CD4-positive, CD25-positive, alpha-beta regulatory T cell (primary cell): ENCODE measurements at places on chromosomes 5 and 9.

DNA sequence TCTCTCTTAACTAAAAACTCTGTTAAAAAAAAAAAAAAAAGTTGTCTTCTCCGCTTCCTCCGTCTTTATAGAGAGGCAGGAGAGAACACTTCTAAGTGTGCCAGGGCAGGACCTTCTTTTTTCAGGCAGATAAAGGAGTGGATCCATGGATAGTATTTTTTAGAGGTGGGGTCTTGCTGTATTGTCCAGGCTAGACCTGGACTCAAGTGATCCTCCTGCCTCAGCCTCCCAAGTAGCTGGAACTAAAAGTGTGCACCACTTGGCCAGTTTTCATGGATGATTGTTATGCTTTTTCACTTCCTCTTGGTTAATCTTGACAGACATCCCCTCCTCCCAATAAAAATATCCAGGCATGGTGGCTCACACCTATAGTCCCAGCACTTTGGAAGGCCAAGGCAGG is 20.0 kb upstream of the GNE start:
- no peak for DNase-seq

DNA sequence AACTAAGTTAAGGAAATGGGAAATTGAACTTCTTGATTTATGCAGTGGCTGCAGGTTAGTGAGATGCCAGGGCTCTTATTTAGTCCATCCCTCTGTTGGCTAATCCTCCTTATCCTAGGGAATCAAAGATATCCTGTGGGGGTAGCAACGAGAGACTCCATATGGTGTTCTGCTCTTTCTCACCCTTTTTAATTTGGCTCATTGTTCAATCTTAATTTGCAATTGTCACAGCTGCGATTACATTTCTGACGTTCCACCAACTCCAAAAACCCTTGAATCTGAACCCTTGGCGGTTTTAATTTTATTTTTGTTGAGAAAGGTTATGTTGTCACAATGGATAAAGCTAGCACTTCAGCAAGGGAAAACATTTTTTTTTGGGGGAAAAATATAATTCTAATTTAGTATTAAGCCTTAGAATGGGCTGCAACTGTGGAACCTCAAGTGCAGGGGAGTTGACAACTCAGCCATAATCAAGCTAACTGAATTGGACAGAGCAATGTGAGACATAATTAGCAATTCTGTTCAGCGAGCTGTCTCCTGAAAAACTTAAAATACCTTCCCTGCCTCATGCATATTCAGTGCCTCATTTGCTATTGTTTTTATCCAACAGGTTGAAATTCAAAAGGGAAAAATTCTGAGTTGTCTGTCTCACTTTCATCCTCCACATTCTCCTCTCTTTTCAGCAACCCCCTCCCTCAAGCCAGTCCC is 91.3 kb downstream of the MAT2B start:
- DNase-seq: no peak

- no peak for DNase-seq
Measured at GRCh38 chr5:101977729-101978345, 318.2 kb downstream of the SLCO4C1 start.

DNA sequence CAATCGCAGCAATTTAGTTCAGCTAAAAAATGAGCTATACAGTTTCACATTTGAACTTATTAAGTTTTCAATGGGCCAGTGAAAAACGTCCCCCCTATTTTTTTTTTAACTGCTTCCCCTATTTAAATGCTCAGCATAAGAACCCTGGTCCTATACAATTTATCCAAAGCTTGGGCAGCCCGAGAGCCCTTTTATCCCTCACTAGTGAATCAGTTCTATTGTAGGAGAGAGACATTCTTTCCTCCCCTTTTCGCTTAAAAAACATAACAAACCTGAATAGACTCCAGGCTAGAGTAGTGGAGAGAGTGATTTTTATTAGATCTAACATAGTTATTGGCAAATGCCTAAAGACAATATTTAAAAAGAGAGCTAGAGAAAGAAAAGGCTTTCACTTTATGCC is 1.4 kb downstream of the LIX1 start:
- no peak for DNase-seq

DNA sequence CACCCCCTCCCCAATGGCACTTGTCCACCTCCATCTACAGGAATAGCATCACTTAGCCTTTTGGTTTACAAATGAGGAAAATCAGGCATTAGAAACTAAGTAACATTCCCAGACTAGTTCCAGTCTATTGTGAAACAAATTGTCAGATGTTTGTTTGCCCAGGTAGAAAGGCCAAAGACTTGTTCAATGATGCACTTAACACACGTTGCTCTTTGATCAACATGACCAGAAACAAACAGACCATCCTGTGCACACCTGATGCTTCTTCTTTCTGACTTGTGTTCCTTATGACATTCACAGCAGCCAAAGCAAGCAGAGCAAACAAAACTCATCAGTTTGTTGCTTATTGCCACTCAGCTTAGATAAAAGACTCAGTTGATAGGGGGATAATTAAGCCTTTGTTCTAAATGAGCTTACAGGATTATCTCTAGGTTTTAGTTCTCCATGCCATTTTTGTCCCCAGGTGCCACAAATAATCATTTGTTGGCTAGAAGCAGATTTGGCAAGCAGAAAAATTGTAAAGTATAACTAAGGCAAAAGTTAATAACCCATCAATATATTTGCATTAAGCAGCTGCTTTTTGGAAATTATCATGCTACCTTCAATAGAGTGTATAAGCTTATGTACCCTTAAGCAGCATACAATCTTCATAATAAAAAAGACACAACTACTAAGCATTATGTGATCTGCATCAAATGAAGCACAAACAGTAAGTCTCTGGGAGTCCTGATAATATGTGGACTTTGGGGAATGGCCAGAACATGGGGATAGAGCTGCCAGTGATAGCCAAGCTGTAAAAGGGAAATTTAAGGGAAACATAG is 26.3 kb upstream of the FST start:
- DNase-seq: no peak

DNA sequence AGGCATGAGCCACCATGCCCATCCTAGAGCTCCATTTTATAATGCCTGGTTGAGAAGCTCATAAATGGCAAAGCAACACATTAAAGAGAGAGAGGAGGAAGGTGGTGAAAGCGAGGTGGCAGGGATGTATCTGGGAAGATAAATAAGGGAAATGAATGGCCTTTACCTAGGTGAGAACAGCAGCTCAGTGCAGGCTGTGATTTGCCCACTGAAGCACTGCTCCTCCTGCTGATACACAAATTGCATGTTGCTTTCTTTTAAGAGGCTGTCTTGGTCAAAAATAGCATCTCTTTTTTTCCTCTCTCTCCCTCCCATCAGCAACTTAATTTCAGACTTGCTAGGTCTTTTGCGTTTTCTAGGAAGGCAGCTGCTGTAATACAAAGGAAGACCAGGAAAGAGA is 258.9 kb downstream of the FAM114A2 start:
- no peak for DNase-seq

- no peak for DNase-seq
Measured at GRCh38 chr9:36551129-36551528, 21.6 kb upstream of the MELK start.

- DNase-seq: peak; percentile 34
Measured at GRCh38 chr5:50744776-50745175, 78.3 kb downstream of the PARP8 start.

DNA sequence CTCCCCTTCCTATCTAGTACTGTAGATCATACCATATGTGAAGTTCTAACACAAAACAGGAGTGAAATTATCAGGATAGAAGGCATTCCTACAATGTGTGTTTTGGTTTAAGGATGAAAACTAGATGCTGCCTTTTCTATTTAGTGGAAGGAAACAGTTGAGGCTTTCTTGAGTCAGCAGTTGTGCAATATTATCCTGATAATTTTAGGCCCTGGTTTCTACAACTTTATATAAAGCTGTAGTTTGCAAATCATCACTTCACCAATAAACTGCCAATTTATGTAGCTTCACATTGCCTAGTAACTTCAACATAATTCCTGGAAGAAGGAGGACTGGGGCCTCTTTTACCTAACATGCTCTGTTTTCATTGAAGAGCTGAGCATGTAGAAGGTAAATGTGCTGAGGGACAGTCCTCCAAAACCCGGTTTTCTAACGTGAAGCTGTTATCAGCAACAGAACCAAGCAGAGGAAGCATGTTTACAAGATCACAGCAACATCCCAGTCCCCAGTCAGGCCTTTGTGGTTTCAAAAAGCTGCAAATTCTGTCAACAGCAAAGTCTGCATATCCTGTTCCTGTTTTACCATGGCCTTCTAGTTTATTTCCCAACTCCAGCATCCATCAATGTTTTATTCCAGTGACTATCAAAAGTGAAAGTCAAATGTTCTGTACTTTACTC is 513.4 kb upstream of the MEF2C start:
- no peak for DNase-seq

DNA sequence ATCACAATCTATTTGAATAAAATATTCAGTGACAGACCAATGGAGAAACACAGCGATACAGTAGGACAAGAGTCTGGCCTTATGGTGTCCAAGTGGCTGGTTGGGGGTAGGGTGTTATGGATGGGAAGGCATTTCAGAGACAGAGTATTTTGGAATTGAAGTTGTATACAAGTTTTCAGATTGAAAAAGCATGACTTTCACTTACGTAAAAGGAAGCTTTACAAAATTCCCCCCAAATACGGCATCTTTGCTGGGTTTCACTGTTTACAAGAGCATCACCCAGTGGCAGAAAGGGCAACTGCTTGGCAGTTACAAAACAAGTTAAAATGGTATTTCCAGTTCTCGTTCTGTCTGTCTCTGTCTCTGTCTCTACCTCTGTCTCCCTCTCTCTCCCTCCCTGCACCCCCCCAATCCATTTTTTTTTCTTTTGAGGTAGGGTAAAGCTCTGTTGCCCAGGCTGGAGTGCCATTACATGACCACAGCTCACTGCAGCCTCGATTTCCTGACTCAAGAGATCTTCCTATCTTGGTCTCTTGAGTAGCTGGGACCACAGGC is 86.2 kb downstream of the PTPN3 start:
- DNase-seq: peak; percentile 62

DNA sequence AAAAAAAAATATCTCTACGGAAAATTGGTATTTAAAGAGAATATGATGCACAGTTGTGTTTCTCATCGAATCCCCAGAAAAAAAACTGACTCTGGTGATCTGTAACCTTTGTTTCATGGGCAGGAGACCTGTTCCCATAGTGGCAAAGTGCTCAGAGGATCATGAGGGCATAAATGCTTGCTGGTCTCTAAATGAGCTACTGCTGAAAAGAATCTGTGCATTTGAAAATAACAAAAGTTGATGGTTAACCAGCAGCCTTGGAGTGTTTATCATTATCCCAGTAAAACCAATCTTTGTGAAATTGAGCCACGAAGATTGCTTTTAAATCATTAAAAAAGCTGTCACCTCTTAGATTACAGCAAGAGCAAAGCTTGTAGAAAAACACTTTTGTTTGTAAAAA is 775.4 kb downstream of the MTRR start:
- DNase-seq: no peak

GRCh38 chr9:89738137-89738932 is 133.5 kb downstream of the GADD45G start:
- no peak for DNase-seq

DNA sequence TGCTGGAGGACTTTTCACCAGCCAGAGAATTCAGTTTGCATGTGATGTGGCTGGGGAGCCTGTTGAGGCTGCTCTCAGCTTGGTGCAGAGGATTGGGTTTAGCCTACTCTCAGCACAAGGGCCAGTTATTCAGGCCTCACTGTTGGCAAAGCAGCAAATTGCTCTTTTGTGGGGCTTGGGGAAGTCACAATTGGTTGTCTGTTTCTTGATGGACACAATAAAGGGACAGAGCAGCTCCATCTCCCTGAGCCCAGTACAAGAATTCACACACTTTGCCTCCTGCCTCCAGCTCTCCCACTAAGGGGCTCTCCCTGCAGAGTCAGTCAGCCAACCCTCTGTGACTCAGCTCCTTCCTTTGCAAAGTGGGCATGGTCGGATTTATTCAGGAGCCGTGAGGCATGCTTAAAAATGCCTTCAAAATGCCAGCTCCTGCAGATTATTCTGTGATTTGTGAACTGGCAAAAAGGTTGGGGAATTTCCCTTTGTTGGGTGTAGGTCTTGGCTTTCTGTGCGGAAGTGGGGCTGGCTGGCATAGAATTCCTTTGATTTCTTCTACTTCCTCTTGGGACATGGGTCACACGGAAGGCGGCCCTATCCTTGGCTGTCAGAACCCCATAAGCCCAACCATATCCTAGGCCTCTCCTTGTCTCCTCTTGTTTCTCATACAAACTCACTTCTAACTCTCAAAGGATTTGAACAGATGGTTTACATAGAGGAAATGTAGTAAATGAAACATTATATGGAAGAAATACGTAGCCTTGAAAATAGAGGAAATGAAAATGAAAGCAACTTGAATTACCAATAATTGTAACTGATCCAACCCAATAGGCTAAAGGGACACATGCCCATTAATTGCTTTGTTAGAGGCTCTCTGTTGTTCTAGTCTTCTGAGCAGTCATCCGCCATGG is 118.7 kb upstream of the CD180 start:
- no peak for DNase-seq

DNA sequence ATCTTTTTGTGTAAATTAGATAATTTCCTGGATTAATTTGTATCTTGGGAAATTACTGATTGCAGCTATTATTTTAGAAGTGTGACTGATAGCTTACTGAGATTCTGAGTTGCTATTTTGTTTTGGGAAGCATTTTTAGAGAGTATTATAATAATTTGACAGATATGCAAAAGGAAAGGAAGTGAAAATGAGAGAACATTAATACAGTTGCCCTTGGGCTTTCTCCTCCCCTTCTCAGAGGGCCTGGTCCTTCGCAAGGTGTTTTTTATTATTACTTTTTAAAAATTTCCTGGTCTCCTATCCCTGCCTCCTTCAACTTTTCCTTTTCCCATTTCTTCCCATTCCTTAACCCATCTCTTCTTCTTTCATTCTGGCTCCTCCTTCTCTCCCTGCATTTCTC is 32.6 kb downstream of the UBAP1 start:
- no peak for DNase-seq

DNA sequence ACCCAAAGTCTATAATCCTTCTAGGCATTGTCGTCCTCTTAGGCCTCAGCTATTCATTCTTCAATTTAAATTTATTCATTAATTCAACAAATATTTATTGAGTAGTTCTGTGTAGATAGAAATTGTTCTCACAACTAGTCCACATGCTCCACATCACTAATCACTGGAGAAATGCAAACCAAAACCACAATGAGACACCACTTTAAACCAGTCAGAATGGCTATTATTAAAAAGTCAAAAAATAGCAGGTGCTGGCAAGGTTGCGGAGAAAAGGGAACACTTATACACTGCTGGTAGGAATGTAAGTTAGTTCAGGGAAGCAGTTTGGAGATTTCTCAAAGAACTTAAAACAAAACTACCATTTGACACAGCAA is 51.1 kb upstream of the TNFSF15 start:
- DNase-seq: no peak

GRCh38 chr5:159765760-159766517 is 150.3 kb upstream of the ADRA1B start:
- no peak for DNase-seq

GRCh38 chr5:146327989-146328388 is 10.7 kb upstream of the POU4F3 start:
- DNase-seq: no peak

DNA sequence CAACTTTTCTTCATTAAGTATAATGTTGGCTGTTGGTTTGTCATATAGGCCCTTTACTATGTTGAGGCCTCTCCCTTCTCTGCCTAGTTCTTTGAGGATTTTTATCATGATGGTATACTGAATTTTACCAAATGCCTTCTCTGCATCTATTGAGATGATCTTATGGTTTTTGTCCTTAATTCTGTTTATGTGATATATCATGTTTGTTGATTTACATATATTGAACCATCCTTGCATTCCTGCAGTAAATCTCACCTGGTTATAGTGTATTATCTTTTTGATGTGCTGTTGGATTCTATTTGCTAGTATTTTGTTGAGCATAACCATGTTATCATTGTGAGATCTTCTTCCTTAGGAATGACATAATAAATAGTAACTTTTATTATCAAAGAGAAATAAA is 362.9 kb downstream of the CCDC171 start:
- no peak for DNase-seq

GRCh38 chr9:34171753-34172535 is 6.9 kb upstream of the UBAP1 start:
- peak; percentile 84 for DNase-seq
